ENCODE measurements at places on chromosomes 7 and 10. TPM values are rescaled to one million over a fixed set of nuclear protein-coding genes. Genes with fewer than 3 reads are reported as not detected.

DNA sequence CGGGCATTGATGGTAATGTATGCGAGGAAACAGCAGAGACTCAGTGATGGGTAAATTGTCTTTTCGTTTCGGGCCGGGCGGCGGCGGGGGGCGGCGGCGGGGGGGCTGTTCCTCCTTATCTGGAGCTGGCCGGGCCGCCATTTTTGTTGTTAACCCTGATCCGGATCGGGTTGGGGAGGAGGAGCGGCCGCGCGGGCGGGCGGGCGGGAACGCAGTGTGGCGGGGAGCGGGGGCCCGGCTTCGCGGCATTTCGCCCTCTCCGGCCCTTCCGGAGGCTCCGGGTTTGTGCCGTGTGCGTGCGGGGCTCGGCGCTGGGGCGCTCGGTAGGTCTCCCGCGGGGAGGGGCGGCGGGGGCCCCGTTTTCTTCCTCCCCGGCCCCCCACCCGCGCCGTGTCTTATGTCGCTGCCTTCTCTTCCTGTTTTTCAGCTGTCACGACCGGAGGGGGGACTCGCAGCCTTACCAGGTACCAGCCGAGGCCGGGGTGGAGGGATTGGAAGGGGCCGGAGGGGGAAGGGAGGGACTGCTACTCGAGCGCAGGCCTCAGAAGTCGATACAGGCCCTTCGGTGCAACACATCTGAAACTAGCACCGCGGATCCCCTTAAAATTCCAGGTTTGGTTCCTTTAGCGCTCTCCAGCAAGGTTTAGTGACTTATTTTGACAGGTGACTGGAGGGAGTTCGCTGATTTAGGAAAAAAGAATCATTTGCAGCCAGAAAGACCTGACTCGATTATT is 820 bp downstream of the WAC start:
- peak; percentile 73 for DNase-seq

- no peak for DNase-seq
These were observed 15.1 kb upstream of the AKR1B10 start for GRCh38 chr7:134512271-134512670.

DNA sequence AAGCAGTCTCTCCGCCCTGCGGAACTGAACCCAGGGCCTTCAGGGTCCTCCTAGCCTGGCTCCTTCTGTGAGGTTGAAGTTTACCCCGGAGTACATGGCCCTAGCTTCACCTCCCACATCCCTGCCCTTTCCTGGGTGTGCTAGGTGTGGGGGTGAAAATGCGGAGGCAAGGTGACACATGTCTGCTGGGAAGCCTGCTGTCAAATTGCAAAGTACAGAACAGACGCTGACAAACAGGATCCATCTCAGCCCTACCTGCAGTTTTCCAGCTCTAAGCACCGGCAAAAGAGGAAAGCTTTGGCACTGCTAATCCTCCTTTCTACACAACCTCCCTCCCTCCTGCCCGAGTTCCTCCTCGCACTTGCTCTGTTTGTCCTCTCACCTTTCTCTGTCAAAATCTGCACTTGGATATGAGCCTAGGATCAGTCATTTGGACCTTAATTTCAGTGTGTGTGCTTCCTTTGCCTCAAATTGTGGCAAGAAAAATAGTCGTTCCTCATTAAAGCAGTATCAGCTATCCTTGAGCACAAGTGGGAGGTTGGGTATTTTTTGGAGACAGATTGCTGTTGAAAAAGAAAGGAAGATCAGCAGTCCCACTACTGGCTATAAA is 14.4 kb upstream of the GPR15LG start:
- DNase-seq = no peak

The HPSE2 gene
- not detected for total RNA-seq

The PBLD gene
- 5.9 TPM for total RNA-seq

DNA sequence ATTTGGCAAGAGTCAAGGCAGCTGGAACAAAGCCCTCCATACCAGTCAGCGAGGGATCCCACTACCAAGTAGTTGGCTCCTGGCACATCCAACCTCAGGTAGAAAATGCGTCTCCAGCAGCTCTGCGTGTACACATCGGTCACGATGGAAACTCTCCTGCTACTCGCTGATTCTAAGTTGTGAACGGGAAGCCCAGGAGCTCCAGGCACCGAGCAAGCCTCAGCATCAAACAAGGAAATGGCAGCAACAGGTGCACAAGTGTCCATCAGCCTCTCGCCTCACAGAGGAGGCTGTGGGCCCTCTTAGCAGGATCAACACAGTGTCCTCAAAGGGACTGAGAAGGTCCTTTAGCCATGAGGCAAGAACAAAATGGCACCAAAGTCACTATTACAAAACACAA is 127.0 kb downstream of the TCERG1L start:
- no peak for DNase-seq

The ZNF853 gene
- total RNA-seq = 0.48 TPM

The CYP2C9 gene
- total RNA-seq = not detected

GRCh38 chr10:126468876-126469643 is 80.8 kb upstream of the ADAM12 start:
- DNase-seq = no peak

The KAZALD1 gene
- total RNA-seq = 32.2 TPM

GRCh38 chr7:26167303-26167934 is 15.4 kb downstream of the NFE2L3 start:
- DNase-seq = no peak

The IRF5 gene
- total RNA-seq = 15.8 TPM

- no peak for DNase-seq
These were observed 149.6 kb downstream of the CYP26A1 start for GRCh38 chr10:93223336-93223735.

DNA sequence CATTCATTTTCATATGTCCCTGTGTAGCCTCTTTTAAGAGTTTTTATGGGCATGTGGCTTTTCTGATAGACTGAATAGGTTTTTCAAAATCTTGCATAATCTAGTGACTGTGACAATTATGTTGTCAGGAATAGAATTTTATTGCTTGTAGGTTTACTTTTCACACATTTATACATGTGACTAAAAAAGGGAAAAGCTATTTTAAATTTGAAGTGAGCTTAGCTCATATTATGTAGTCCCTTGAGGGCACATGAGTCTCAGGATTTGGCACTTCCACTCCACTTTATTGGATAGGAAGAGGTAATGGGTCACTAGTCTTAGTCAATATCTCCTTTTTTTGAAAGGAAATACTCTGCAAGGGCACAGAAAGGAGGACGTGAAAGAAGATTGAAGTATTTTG is 247.3 kb downstream of the SUGCT start:
- no peak for DNase-seq

The FBXO24 gene
- 1.7 TPM for total RNA-seq

The BMI1 gene
- total RNA-seq = 19.4 TPM

DNA sequence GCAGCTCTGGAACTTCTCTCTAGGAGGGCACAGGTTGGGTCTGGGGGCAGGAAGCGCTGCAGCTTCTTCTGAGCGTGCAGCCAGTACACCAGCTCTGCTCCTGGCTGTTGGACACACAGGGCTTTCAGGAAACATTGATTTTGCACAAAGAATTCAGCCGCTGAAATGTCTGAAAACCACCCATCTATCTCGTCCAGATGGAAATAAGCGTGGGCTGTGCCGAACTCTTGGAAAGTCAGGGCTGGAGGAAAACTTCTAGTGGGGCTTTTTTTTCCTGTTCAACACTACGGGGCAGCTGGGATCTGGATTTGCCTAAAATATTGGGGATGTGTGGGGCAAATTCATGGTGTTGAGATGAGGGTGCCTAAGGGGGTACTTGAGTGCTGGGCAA is 31.2 kb downstream of the PALD1 start:
- no peak for DNase-seq

DNA sequence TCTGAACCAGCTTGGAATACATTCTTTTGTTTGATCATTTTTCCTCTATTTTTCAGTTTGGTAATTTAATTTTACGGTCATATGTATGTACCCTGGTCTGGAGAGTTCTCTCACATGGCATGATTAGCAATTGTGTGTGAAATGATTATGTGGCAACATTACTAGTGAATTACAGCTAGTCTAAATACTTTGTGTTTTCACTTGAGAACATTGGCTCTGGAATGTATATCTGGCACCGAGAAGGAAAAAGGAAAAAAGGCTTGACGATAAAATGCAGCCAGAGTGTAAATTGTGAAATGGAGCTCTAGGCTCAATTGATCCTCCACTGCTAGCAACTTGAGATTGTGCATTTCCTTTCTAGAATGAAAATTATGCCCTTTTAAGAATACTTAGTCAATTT is 397.2 kb downstream of the EXOC4 start:
- no peak for DNase-seq

The IGF2BP3 gene
- 108 TPM for total RNA-seq

GRCh38 chr10:84118395-84119006 is 20.8 kb upstream of the GHITM start:
- DNase-seq = no peak

- no peak for DNase-seq
These were observed 231.1 kb downstream of the GPR158 start for GRCh38 chr10:25405871-25406270.

The SH2D4B gene
- total RNA-seq = not detected

- DNase-seq = no peak
These were observed 142.9 kb downstream of the CTTNBP2 start for GRCh38 chr7:117730390-117730789.

DNA sequence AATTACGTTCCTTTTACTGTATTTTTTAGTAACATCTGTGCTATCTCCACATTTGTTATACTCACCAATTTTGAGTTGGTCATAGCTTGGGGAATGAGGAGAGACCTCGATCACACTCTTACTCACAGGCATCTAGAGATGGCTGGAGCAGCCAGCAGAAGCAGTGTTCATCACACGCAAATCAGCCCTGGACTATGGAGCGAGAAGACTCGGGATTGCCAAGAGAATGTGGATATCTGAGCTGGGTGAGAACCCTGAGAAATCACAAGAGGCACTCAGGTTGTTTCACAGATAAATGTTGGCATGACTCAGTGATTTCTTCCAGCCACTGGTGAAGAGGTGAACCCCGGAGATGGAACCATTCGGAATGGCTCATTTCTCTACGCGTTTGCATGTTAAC is 820.1 kb upstream of the IGFBP3 start:
- DNase-seq = no peak

DNA sequence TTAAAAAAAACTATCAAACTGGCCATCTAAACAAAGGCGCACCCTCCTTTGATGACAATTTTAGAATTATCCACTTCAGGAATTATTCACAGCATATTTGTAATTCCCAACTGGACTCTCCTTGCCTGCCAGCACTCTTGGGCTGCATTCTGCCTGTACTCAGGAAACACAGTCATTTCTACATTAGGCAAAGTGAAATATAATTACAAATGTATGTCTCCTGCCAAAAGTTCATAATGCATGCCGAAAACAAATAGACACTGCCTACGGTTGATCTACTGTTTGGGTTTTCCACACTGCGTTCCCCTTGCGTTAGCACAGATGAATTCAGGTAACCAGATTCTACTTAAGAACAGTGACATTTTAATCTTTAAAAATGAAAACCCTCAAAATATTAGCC is 1.9 kb downstream of the HGF start:
- DNase-seq = no peak

- no peak for DNase-seq
These were observed 170.0 kb downstream of the ARL5B start for GRCh38 chr10:18829259-18829658.

The PRR15 gene
- not detected for total RNA-seq

The FRMD4A gene
- not detected for total RNA-seq

Data from OCI-LY7 (cell line).